ENCODE measurements at places on chromosomes 2 and 18. TPM values are rescaled to one million over a fixed set of nuclear protein-coding genes. Genes with fewer than 3 reads are reported as not detected.

The PREPL gene
- 32.4 TPM for polyA plus RNA-seq

The GAD1 gene
- 2.0 TPM for polyA plus RNA-seq

The IL36RN gene
- not detected for polyA plus RNA-seq

The EHD3 gene
- polyA plus RNA-seq: 14.0 TPM

The IL36B gene
- not detected for polyA plus RNA-seq

The LONRF2 gene
- polyA plus RNA-seq: 0.43 TPM

The ACADL gene
- polyA plus RNA-seq: 26.5 TPM

The DNAJC5G gene
- 2.3 TPM for polyA plus RNA-seq

The CYP27A1 gene
- polyA plus RNA-seq: 19.3 TPM

The RGPD4 gene
- not detected for polyA plus RNA-seq

The PLCL1 gene
- 15.7 TPM for polyA plus RNA-seq

The TXNDC2 gene
- polyA plus RNA-seq: not detected

The RASGRP3 gene
- polyA plus RNA-seq: 0.46 TPM

The CCDC148 gene
- not detected for polyA plus RNA-seq

The SCN7A gene
- polyA plus RNA-seq: not detected

The RDH14 gene
- polyA plus RNA-seq: 32.3 TPM

The ANKRD36 gene
- polyA plus RNA-seq: 1.8 TPM

The DAW1 gene
- polyA plus RNA-seq: not detected

The ANKRD30B gene
- not detected for polyA plus RNA-seq

The OSR1 gene
- polyA plus RNA-seq: 13.1 TPM

The UGT1A7 gene
- 1.8 TPM for polyA plus RNA-seq
